Stimulated activated CD4-positive, alpha-beta T cell treated with anti-CD3 and anti-CD28 coated beads, Interleukin-1b, Interleukin-23, amount 100 ng/mL, for 4 hours (primary cell): ENCODE measurements at places on chromosomes 16 and 17.

DNA sequence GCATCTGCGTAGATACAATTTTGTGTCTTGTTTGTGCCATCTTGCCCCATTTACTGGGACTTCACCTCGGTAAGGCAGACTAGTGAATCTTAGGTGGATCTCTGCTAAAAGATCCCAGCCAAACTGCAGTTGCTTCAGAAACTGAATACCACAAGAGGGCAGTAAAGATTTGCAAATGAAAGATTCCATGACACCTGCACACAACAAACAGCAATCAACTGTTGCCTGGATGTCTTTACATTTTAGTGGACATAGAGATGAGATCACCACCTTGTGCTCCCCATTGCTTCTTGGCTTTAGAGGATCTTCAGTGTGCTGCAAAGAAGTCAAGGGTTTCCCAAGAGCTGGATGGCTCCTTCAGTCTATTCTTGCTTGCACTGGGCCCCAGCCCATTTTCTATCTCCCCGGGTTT, 119.2 kb upstream of the CACNG5 start:
- DNase-seq = no peak

GRCh38 chr16:81318711-81319110, 3.9 kb downstream of the GAN start:
- no peak for DNase-seq

GRCh38 chr16:57061084-57061905, 31.1 kb upstream of the CPNE2 start:
- no peak for DNase-seq

GRCh38 chr16:9027070-9027799, 63.5 kb upstream of the USP7 start:
- DNase-seq = no peak

GRCh38 chr17:63735691-63736090, 5.9 kb downstream of the STRADA start:
- no peak for DNase-seq

DNA sequence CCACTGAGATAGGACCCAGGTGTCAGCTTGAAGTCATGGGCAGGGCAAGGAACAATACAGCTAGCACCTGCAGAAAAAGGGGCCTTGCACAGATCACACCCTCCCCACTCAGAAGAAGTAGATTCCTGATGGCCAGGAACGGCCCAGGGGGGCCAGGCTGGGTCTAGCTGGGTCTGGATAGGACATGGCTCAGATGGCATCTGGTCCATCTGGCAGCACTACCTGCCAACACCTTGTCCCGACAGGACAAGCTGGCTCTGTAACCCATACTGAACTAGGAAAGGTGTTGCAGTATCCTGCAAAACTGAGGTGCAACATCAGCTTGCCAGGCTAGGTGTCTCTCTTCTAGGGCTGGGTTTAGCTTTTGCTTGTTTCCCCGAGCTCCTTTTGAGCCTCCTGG, 38.9 kb upstream of the GFOD2 start:
- DNase-seq = no peak

- no peak for DNase-seq
These were observed 134.6 kb downstream of the CLEC16A start for GRCh38 chr16:11078812-11079459.

- DNase-seq = no peak
These were observed 46.8 kb downstream of the TMEM235 start for GRCh38 chr17:78278139-78278741.

- no peak for DNase-seq
These were observed 39.3 kb upstream of the TEKT1 start for GRCh38 chr17:6870841-6871240.

DNA sequence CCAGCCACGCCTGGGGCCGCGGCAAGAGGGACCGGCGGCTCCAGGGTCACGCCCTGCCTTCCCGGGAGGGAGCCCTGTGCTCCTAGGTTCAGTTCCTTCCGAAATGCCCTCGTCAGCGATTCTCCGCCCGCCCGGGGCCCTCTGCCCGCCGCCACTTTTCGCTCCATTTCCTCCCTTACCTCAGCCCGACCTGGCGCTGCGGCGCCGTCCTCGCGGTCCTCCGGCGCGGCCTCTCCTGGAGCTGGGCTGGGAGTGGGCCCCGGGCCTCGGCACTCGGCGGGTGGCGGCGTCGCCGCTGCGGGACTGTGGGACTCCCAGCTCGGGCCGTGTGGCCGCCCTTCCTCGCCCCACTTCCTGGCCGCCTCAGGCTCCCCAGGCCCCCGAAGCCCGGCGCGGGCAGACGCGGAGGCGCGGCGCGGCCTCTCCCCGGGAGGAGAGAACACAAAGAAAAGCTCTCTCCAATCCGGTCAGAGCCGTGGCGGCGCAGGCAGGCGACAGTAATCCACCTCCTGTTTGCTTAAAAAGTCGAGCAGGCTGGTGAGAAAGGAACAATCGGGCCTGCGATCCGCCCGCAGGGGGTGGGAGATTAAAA, 1.6 kb downstream of the BAHCC1 start:
- no peak for DNase-seq

- DNase-seq = no peak
These were observed 174.0 kb upstream of the CIBAR2 start for GRCh38 chr16:85286066-85286831.

- peak; percentile 22 for DNase-seq
These were observed 9.4 kb downstream of the C16orf89 start for GRCh38 chr16:5056352-5056751.

DNA sequence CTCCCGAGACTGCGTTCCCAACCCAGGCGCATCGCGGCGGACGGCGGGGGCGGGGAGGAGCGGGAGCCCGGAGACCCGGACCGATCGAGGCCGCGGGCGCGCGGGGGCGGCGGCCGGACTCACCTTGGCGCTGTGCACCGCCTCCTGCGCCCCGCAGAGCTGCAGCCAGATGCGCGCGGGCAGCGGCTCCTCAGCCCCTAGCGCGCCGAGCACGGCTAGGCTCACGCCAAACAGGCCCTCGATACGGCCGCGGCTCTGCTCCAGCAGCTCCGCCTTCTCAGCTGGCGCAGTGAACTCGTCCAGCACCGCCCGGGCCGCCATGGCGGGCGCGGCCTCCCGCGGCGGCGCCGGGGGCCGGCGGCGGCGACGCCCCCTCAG, 339 bp downstream of the N4BP1 start:
- DNase-seq = no peak

- no peak for DNase-seq
These were observed 11.9 kb upstream of the CCL17 start for GRCh38 chr16:57392694-57393093.

DNA sequence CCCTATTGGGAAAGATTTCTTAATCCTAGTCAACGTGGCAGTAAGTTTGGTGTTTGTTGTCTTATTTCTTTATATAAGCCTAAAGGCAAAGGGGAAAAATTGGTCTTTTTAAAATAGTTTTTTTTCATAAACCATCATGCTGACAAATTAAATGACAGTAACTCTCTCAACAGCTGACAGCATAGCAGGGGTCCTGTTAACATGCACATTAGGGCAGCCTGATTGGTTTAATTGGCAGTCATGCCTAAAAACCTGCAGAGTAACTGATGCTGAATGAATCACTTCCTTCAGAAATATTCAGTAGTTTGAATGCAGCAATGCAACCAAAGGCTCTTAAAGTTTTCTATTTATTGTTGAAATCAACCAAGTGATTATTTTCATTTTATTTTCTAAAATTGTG, 85.4 kb downstream of the ITFG1 start:
- DNase-seq = no peak

GRCh38 chr16:6281274-6281673, 1051.4 kb upstream of the RBFOX1 start:
- no peak for DNase-seq

DNA sequence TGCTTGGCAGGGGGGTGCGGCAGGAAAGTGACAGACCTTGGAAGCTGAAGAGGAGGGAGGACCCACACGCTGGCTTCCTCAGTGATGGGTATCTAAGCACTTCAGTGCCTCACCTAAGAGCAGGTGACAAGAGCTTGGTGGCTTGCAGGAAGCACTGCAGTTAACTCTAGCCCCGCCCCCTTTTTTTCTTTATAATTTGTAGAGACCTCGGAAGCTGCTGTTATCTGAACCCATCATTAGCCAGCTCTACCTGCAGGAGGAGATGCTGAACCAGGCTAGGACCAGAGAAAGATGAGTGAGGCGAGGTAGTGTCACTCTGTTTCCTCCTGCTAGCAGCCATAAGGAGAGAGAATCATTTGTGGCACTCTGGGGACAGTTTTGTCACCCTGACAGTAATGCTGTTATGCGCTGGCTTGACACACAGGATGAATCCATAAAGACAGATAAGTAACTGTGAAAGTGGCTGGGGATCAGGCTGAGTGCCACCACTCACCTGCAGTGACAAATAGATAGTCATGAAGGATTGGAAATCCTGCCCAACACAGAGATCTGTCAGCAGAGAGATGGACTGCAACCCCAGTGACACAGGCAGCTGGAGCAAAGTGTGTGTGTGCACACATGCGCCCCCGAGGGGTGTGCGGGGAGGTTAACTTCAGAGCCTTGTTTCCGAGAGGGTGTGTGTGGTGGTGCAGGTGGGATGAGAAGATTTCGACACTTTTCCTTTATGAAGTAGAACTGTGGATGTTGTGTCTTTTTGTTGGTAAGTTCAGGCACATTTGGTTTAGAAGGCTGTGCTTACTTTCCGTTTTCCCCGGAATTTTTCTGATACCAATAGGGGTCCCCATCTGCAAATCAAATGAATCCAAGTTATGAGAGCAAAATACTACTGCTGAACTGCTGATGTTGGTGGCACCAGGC, 224.0 kb downstream of the IRX3 start:
- no peak for DNase-seq

GRCh38 chr17:15738066-15738465, 6.0 kb downstream of the TBC1D26 start:
- DNase-seq = no peak

GRCh38 chr16:73886426-73886825, 410.2 kb upstream of the PSMD7 start:
- DNase-seq = no peak

DNA sequence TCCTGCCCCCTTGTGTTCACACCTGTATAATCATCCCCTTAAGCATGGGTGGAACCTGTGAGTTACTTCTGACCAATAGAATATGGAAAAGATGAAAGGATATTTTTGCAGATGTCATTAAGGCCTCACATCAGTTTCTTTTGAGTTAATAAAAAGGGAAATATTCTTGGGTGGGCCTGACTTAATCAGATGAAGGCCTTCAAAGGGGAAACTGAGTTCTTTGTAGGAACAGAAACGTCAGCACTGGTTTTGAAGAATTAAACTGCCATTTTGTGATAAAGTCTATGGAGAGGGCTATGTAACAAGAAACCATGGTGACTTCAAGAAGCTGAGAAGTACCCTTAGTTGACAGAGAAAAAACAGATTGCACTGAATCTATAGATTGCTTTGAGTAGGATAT, 168.7 kb upstream of the CNTNAP4 start:
- DNase-seq = no peak

DNA sequence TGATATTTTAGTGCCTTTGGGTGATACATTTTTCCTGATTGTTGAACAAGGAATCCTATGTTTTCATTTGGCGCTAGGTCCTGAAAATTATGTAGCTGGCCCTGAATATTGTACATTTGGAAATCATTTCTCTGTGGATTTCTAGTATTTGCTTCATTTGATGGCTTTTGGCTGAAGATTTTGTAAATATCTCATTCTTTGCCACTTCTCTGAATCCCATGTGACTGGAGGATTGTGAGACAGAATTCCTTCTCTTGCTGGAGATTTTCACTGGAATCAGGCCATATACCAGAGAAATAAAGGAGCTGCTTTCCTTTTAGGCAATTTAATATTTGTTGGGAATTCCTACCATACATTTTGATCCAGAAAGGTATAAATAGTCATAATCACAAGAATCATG, 8.6 kb downstream of the KRT28 start:
- no peak for DNase-seq

- DNase-seq = no peak
These were observed 2.6 kb downstream of the FOXF1 start for GRCh38 chr16:86512860-86513470.

DNA sequence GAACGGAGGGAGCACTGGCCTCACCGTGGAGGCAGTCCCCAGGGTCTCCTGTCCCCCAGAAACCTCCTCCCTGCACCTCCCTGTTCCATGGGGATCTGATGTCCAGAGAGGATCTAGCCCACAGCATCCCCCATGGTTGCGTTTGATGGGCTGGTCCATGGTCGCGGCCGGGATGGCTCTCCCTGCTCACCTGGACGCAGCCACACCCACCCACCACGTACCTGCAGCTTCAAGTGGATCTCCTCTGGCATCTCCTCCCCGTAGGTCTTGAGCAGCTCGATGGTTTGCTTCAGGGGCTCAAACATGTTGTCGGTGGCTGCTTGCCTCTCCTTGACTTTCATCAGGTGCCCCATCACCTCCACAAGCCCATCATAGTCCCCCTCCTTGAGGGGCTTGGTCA, 47.9 kb downstream of the DNAH17 start:
- no peak for DNase-seq

- DNase-seq = no peak
These were observed 5.1 kb downstream of the CLCN7 start for GRCh38 chr16:1469693-1470201.

DNA sequence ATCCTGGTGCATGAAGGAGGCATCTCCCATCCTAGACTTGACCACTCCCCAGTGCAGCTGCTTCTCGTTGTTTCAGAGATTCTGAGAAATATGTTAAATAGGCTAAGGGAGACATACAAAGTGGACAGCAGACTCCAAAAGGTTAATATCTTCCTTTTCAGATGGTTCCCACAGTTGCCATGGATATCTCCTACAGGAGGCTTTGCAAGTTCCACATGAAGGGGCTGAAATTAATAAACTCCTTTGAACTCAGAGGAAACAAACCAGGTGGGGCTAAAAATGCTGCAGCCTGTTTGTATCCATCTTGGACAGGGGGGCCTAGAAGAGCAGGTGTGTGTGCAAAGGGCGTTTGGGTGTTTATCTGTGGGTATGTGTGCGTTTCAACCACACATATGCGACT, 257.4 kb upstream of the XYLT1 start:
- no peak for DNase-seq

DNA sequence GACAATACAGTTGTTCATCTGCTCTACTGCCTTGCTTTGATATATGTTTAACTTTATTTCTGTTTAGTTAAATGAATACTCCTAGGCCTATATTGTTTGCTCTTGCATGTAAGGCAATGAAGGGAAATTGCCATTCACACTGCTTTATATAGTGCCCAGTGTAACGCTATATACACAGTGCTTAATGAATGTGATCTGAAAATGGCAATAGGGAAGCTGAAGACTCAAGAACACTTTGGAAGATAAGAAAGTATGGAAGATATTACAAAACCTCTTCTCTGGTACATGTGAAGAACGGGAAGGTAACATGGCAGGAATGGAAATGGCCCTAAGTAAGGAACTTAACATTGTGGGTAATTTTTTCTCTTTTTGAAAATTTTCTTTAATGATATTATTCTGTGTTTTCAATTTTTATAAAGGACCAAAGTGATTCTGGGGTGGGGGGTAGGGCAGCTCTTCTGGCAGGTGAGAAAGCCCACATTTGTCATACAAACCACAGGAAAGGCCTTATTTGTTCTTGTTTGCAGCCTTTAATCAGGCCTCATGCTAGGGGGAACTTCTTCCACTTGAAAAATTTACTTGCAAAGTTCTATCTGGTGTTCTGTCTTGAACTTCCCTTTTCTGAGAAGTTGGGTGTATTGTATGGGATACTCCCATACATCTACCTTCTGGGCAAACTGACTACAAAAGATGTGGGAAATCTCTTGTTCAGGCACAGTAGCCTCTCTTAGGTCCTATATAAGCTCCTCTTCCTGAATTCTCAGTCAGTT, 100.8 kb upstream of the CORO6 start:
- DNase-seq = no peak
